ENCODE measurements at places on chromosomes 13 and 19.
A peak's percentile ranks its signal among the peaks of the same experiment; 100 is the strongest.

DNA sequence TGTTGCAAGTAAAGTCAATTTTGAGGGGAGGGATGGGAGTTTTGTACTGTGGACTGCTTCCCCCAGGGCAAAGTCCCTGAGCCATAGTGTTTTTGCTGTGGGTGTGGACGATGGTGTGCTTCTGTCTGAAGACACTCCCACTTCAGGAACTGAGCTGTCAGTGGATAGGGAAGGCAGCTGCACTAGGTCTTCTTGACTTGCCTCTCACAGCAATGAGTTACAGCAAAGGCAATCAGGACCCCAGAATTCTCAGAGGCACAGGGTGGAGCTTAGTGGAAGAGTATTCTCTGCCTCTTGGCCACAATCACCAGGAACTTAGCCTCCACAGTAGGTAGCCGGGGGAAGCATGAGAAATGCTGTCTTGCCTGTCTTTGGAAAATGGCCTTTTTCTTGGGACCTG lies 1416.6 kb upstream of the MIR17HG start:
- DNase-seq: no peak

DNA sequence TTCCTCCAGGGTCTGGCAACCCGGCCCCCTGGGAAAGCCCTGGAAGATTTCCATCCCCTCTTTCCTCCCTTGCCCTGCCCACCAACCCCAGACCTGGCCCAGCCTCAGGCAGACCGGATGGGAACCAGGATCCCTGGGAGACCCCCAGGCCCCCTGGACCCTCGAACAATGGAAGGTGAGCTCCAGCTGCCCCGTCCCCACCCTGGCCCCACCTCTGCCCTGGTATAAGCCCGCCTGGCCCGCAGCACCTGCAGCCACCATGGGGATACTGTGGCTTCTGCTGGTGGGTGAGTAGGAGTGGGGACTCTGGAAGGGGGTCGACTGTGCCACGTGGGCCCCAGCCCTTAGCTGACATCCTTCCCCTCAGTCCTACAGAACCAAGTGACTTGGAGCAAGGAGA lies 32.4 kb downstream of the HPN start:
- no peak for DNase-seq

- no peak for DNase-seq
Measured at GRCh38 chr19:46868025-46868802, 7.4 kb downstream of the ARHGAP35 start.

DNA sequence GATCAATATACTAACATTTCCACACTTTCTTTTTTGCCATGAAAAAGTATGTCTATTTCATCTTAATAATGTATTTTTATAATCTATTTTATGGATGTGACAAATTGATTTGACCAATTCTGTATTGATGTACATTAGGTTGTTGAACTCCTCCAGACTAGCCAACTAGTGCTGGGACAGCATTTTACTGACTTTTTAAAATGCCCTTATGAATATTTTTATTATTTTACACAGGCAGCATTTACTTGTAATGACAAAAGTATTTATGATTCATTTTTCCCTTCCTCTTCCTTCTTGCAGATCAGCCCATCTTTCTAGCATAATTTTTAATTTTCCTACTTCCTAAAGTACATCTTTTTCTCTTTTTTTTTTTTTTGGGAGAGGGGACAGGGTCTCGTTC lies 918 bp upstream of the FUZ start:
- DNase-seq: no peak

DNA sequence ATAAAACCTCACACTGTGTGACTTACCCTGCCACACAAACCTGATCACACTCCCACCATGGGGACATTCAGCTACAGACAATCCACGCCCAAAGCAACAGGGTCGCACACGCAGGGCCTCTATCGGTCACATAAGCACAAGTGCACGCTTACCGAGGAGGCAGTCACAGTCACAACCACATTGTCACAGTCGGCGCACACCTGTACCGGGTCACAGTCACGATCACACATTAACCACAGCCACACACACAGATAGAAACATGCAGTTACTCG lies 579 bp downstream of the ZNF566 start:
- no peak for DNase-seq

GRCh38 chr13:112806739-112807652 lies 117.2 kb downstream of the ATP11A start:
- DNase-seq: no peak

DNA sequence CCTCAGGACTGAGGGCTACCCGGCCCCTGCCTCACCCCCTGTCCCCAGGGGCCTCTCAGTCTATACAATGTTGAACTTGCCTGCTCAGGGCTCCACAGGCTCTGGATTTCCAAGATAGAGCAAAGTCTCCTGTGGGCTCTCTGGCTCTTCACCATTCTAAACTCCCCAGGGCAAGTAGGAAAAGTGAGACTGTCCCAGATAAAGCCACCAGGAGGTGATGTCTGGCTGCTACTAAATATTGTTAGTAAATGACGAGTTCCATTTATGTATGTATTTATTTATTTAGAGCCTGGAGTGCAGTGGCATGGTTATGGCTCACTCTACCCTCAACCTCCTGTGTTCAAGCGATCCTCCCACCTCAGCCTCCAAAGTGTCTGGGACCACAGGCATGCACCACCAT lies 73.6 kb upstream of the SIAH3 start:
- DNase-seq: no peak

- DNase-seq: no peak
Measured at GRCh38 chr19:367963-368629, 23.5 kb upstream of the MIER2 start.

GRCh38 chr13:40546047-40546446 lies 120.4 kb downstream of the FOXO1 start:
- no peak for DNase-seq

- DNase-seq: peak; percentile 62
Measured at GRCh38 chr19:4014541-4015491, 7.3 kb downstream of the PIAS4 start.

- DNase-seq: peak; percentile 61
Measured at GRCh38 chr13:114063545-114064449, 68.6 kb downstream of the RASA3 start.

DNA sequence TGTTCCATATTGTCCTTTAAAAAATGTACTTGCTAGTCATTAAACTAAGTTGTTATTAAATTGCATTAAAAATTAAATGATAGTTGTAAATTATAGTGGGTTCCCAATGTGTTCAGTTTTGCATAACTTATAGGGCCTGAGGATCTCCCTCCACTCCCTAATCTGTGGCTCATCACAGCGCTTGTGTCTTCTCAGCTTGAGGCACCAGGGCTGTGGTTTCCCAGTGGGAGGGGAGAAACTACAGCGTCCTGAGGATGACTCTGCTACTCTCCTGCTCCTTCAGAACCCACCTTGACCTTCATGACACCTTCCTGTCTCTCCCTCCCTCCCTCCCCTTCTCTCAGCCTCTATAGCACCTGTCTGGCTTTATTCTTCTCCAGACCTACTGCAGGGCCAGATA lies 1.4 kb downstream of the SGCG start:
- no peak for DNase-seq

- no peak for DNase-seq
Measured at GRCh38 chr13:20431080-20431479, 94.6 kb downstream of the CRYL1 start.

DNA sequence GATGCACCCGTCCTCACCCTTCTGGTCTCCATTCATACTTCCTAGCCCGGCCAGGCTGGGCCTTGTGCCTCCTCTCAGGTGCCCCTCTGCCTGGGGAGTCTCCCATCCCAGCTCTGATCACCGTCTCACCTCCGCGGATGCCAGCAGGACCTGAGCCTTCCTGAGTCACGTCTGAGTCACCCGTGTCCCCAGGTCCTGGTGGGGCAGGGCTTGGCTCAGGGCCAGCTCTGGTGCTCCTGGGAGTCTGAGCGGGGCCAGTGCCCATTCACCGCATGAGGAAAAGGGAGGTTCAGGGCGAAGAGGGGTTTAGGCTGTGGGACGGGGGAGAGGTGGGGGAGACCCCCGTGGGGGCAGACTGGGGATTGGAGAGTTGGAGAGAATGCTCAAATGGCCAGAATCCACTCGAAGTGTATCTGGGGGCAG lies 593 bp downstream of the ATP8B3 start:
- peak; percentile 62 for DNase-seq

GRCh38 chr19:33132021-33132420 lies at the start of gene WDR88:
WDR88 (plus strand) TSS chr19:33132114; CDS start chr19:33132170, 56 bp downstream.
- no peak for DNase-seq

DNA sequence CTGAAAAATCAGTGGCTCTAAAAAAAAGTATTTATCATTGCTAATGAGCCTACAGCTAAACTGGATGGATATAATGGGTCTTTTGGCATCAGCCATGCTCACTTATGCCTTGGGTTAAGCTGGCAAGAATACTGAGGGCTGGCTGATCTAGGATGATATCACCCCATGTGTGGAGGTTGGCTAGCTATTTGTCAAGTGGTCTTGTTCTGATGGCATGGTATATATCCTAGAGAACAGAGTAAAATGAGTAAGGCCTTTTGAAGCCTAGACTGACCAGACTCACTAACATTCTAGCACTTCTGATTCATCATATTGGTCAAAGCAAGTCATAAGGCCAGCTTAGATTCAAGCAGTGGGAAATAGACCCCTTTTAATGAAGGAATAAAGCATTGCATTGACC lies 383.0 kb downstream of the SLITRK1 start:
- no peak for DNase-seq

DNA sequence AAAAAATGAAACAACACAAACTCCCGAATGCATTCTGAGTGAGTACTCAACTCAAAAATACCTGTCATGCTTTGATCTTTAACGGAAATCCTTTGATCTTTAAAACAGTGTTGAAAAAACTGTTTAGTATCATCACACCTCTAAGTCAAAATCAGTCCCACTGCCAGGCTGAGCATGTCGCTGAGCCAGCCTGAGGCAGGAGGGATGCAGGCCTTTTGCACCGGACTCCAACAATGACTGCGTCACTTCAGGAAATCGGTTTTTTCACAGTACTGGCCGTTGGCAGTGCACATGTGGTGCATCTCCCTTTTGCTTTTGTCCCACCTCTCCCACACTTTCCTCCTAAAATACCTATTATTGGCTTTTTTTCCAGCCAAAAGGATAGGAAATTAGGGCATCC lies 78.2 kb downstream of the SHISA2 start:
- DNase-seq: no peak

GRCh38 chr19:5440299-5440698 lies 14.9 kb upstream of the ZNRF4 start:
- no peak for DNase-seq

DNA sequence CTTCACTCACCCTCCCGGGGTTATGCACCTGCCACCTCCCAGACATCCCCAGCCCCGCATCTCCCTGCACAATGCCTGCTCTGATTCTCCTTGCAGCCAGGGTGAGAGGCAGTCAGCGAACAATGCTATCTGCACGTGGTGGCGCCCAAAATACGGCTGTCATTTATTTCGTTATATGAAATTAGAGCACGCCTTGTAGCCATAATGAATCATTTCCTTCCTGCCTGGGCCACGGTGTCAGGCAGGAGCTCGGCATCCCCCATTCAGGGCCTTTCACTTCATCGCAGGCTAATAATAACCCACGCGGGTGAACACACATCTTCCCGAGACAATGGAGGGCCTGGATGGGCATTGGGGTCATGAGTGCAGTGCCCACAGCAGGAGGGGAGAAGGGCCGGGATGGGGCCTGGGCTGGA lies 143.8 kb upstream of the ZNF507 start:
- DNase-seq: no peak

GRCh38 chr13:49146950-49147355 lies 73.2 kb upstream of the MLNR start:
- DNase-seq: no peak

DNA sequence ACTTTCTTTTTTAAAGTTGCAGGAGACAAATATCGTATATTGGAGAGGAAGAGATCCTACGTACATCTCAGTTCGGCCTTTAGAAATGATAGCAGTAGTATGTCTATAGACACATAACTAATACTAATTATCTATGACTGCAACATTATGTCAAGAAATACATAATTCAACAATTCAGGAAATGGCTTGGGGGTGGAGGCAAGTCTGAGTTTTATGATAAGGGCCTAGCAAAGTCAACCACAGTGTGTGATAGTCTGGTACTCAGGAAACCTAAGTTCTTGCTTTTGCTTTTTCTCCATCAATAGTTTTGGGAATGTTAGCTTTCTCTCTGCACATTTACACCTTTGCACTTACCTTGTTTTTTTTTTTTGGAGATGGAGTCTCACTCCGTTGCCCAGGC lies 27.5 kb upstream of the OBI1 start:
- DNase-seq: no peak

- no peak for DNase-seq
Measured at GRCh38 chr19:788686-788982, 8.6 kb upstream of the PTBP1 start.

- DNase-seq: no peak
Measured at GRCh38 chr19:3012621-3013262, 16.3 kb downstream of the TLE2 start.

GRCh38 chr13:30108216-30108912 lies 199.0 kb downstream of the KATNAL1 start:
- DNase-seq: no peak

DNA sequence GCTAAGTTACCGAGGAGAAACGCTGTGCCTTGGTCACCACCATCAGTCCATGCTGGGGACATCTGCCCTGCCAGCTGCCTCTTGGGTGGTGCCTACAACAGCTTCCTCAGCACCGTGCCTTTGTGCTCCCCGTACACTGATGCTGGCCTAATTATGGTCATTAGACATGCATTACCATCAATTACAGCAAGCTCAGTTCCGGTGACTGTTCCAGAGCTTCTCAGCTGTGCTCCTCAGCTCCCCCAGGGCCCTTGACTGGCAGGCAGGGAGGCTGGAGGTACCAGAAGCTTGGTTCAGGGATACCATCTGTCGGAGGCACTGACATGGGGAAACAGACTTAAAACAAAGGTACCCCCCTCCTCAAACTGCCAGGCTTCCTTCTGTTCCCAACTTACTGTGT lies 40.2 kb downstream of the CILP2 start:
- DNase-seq: no peak

GRCh38 chr13:85725433-85725832 lies 73.8 kb downstream of the SLITRK6 start:
- no peak for DNase-seq

DNA sequence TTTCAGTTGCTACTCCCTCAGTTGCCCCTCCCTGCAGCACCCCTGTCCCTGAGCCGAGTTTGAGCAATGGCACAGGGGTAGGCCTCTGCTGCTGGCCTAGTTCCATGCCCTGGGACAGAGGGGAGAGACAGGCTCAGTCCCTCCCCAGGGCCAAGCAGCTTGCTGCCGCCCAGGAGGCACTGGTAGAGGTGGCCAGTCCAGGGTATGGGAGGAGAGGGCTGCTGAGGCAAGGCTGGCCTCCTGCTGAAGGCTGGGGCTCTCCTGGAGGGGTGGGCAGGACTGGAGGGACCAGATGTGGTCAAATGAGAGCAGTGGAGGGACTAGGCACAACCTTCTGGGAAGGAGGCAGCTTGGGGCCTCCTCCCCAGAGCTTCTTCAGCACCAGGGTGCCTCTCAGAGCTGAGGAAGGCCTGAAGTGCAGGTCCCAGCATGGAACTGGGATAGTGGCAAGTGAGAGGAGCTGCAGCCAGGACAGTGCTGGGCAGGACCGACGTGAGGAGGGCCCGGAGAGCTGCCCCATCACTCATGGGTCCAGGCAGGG lies 29.8 kb upstream of the VSTM2B start:
- no peak for DNase-seq

GRCh38 chr13:51355217-51355616 lies 15.7 kb downstream of the SERPINE3 start:
- DNase-seq: no peak

DNA sequence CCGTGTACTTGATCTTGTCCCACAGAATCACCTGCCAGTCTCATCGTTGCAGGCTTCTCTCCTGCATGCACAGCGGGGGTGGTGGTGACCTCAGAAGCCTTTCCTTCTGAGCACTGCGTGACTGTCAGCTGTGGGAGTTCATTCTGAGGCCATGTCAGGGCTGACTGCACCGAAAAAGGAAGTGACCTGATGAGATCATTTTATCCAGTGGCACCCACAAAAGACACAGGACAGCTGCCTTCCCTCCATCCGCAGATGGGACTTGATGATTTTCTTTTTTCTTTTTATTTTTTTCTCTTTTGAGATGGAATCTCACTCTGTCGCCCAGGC lies 89.7 kb downstream of the RAB20 start:
- DNase-seq: no peak
